Posterior vena cava (tissue), 2 donors: ENCODE measurements at places on chromosomes 3 and 15.

- peak; percentile 90 for DNase-seq
Observed at GRCh38 chr15:68431792-68432401, at the start of gene ITGA11. TSS of gene ITGA11 (minus strand) at chr15:68432163. CDS start at chr15:68432066, 97 bp downstream.

DNA sequence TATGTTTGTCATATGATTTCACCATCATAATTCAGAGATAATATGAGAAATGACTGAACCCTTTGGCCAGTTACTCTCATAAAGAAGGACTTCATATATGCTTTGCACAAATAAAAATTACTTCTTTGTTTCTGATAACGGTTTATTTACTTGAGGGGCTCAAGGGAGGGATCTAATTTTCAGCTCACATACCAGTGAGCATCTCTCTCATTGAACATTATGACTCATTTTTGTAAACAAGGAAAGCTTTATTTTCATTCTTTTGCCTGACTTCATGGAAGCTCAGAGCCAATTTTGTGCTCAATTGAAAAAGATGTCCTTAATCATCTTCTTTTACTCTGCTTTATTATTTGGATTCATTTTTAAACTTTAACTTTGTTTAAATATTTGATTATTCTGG, 5.8 kb downstream of the NLGN1 start:
- no peak for DNase-seq

- no peak for DNase-seq
Observed at GRCh38 chr15:42037656-42038055, 16.8 kb upstream of the PLA2G4E start.

- DNase-seq, result peak; percentile 86
Observed at GRCh38 chr3:101828691-101829436, 20.4 kb upstream of the NFKBIZ start.

DNA sequence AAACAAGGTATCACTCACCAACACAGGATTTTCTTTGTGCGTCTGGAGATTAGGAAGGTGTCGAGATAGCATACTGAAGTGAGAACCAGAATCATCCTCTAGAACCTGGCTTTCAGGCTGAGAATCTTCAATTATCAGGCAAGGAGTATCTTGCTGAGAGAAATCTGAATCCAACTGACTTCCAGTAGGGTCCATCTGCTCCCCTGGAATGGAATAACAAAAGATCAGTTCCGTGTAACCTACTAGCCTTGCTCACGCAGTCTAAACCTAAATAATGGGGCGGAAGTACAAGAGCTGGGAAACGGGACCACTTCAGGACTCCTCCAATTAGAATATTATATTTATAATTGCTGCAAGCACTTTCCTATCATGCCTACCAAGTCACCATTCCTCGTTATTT, 690 bp downstream of the TP53BP1 start:
- no peak for DNase-seq
